ENCODE measurements at places on chromosomes 1 and 21.
A peak's percentile ranks its signal among the peaks of the same experiment; 100 is the strongest.

DNA sequence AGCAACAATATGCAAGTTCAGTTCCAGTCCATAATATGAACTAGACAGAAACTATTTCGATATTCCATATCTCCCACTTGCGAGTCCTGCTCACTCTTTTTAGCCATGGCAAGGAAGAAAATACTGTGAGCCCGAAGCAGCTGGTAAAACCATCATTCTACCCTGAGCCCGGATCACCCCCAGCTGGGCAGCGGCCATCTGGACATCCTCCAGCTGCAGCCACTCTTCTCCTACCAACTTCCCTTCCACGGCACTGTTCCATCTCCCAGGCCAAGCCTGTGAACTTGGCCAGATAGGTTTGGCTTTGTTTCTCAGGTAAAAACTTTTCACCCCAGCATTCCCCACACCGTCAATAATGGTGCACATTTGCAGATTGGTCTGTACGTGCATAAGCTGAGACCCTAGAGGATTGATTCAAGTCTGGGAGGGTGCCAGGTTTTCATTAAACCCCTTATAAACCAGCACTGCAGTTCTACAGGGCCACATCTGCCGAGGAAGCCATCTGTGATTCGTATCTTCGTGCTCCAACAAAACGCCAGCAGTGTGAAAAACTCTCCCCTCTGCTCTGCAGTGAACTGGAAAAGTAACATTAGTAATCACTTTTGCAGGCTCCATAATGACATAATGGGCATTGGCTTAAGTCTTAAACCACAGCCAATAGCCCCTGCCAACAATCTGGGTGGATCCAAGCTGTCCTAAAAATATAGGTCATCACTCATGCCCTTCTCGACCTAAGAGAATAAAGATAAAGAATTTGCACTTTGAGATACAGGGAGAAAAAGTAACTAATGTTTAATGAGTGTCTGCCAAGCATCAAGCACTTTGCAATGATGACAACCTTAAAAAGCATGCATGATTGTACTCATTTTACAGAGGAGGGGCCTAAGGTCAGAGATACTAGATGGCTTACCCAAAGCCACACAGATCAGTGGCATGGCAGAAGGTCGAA lies 205.1 kb downstream of the PLPP3 start:
- DNase-seq, result no peak

DNA sequence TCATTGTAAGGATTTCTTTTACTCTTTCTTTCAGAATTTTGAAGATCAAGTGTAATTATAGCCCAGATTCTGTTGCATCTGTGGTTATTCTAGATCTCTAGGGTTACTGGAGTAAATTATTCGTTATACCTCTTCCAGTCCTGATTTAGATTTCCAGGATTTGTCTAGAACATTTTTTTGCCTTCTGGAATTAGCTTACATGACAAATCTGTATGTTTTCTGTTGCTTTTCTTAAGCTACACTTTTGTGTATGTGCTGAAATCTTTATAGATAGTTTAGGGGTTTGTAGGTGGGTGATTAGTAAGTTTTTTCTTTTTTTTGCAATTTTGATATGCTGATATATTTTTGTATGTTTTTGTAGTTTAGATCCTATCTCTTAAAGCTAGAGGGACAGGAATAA lies 13.7 kb downstream of the RALGPS2 start:
- no peak for DNase-seq

GRCh38 chr1:160567858-160568682 lies 11.2 kb downstream of the CD84 start:
- DNase-seq, result peak; percentile 74

- no peak for DNase-seq
Measured at GRCh38 chr1:182385885-182386853, 5.4 kb downstream of the GLUL start.

All from activated naive CD4-positive, alpha-beta T cell treated with Interleukin-2 at 50 U/mL for 16 hours (primary cell).